ENCODE measurements at places on chromosomes 4 and X.

- DNase-seq, result no peak
Observed at GRCh38 chr4:71453531-71453930, 114.7 kb downstream of the SLC4A4 start.

DNA sequence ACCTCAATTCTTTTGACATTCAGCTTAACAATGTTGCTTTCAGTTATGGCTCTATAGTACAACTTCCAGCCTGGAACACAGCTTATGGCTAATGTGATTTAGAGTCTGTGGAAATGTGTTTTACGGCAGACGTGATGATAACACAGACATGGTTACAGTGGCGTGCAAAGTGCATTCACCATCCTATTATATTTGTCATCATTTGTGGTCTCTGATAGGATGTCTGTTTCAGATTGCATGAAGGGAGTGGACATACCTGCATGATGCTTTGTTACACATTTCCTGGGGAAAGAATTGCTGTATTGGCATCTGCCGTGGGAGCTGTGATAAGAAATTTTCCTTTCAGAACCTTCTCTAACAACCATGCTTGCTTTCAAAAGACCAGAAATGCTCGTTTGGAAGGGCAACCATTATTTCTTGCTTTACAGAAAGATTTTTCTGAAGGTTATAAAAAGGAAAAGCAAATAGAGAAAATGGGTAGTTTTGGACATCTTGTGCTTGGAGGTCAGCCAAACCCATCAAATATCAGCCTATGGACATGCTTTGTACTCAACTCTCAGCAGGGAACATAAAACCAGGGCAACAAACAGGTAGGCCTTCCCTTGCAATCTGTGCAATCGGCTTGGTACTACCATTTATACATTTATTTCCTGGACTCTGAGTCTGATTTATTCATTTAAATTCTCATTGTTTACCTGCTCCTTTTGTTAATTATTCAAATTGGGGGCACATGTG, 273.9 kb downstream of the TLL1 start:
- DNase-seq, result no peak

DNA sequence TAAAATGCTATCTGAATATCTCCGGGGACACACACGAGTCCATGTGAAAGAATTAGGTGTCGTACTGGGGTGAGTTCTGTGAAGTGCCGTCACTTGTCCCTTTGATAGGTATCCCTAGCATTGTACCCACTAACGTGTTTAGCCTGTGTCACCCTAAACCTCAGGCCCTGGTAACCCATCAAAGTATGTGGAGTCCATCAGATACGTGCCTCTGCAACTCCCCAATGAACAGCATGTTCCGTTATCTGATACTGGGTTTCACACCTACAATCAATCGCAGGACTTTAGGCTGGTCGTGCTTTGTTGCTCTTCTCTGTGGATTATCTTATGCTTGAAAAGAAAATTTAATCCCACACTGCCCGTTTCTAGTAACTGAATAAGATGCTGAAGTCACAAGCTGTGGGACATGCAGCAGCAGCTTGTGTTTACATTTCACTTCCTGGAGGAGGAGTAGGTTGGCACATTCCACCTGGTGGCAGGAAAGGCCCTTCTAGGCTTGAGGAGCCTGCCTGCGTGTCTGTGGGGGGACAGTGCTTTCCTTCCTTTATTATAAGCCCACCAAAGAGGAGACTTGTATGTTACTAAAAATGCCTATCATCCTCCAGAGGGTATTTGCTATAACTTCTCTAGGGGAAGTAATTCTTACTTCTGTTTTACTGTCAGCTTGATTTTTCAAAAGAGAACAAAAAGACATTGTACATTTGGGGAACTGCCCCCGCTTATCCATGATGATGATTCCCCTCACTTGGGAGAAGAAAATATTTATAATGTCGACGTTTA, 127.2 kb downstream of the FNIP2 start:
- no peak for DNase-seq

DNA sequence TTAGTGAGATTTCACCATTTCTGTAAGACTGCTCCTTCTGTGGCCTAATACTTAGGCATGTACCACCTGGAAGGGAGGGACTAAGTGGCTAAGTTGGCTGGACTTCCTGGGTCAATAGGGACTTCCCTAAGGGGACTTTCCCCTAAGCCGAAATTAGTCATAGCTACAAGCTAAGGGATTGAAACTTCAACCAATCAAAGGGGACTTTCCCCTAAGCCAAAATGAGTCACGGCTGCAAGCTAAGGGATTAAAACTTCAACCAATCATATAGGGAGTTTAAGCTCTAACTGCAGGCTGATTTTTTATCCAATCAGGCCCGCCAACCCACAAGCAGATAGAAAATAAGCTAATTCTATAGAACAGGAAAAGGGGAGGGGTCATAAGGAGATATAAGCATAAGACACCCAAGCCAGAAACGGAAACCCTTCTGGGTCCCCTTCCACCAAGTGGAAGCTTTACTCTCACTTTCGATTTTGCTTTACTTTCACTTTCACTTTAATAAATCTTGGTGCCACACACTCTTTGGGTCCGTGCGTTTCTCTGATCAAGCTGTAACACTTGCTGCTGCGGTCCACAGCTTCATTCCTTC, 382.8 kb downstream of the KLHL4 start:
- no peak for DNase-seq

- no peak for DNase-seq
Observed at GRCh38 chr4:61860376-61860775, 660.2 kb downstream of the ADGRL3 start.

GRCh38 chr4:98612318-98613250, 45.8 kb downstream of the TSPAN5 start:
- no peak for DNase-seq

- no peak for DNase-seq
Observed at GRCh38 chr4:31620476-31620875, 900.3 kb downstream of the PCDH7 start.

DNA sequence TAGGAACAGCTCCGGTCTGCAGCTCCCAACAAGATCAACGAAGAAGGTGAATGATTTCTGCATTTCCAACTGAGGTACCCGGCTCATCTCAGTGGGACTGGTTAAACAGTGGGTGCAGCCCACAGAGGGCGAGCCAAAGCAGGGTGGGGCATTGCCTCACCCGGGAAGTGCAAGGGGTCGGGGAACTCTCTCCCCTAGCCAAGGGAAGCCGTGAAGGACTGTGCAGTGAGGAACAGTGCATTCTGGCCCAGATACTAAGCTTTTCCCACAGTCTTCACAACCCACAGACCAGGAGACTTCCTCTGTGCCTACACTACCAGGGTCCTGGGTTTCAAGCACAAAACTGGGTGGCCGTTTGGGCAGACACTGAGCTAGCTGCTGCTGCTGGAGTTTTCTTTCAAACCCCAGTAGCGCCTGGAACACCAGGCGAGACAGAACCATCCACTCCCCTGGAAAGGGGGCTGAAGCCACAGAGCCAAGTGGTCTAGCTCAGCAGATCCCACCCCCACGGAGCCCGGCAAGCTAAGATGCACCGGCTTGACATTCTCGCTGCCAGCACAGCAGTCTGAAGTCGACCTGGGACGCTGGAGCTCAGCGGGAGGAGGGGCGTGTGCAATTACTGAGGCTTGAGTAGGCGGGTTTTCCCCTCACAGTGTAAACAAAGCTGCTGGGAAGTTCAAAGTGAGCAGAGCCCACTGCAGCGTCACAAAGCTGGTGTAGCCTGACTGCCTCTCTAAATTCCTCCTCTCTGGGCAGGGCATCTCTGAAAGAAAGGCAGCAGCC, 84.6 kb downstream of the THOC2 start:
- no peak for DNase-seq

GRCh38 chr4:108109997-108110416, 58.7 kb downstream of the LEF1 start:
- DNase-seq, result no peak

- no peak for DNase-seq
Observed at GRCh38 chr4:52676536-52676935, 17.4 kb upstream of the USP46 start.

DNA sequence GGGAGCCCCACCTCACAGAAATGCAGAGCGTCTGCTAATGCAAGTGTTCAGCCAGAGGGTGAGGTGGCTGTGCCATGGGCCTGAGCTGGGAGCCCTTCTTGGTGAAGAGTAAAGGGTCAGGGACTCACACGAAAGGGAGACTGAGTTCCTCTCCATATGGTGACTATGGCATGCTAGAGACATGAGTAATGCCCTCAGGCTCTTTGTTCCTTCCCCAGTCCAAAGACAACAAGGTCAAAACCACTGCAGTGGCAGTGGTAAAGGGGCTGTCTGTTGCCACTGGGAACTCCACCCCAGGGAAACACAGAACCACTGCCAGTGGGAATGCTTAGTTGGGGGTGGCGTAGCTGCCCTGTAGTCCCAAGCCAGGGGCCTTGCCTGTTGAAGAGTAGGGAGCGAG, 22.4 kb downstream of the RAB40AL start:
- no peak for DNase-seq

DNA sequence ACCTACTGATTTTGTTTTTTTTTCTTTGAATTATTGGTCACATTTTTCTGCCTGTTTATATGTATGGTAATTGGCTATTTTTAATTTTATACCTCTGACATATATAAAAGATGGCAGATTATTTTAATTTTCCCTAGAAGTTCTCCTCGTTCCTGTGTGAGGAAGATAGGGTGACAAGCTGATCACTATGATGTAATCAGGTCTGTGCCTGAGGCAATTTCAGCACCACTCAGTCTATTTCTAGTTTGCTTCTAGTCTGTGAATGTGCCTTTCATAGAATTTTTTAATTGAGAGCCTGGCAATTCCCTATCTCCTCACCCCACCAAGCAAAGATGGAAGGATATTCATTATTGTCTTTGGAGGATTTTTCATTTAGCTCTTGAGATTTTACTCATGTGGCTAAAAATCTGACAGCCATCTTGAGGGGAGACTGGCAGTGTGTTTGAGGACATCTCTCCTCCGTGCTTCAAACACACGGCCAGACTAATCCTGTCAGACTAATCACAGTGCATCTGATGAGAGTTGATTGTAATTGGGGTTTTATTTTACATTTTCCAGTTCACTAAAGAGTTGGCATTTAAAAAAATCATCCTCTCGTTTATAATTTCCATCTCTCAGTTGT, 500.3 kb downstream of the TRIML1 start:
- no peak for DNase-seq
